ENCODE measurements at places on chromosomes 6 and 20.

GRCh38 chr6:56891754-56892153 is 63.2 kb upstream of the BEND6 start:
- DNase-seq, result peak; percentile 56

DNA sequence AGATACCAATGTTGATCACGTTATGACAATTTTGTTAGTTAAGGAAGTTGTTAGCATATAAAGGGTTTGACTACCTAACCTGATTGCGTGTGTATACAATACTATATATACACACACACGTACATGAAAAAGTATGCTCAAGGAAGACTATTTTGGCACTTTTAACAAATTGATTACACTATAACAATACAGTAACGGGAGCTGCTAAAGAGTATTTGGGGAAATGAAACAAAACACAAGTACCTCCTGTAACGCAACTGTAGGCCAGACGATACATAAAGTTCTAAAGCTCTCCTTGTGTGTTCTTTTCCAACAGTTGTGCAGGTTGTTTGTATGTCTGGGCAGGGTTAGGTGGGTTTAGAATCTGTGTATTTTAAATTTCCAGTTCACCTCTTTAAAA is 98.7 kb downstream of the PLEKHG1 start:
- DNase-seq, result no peak

DNA sequence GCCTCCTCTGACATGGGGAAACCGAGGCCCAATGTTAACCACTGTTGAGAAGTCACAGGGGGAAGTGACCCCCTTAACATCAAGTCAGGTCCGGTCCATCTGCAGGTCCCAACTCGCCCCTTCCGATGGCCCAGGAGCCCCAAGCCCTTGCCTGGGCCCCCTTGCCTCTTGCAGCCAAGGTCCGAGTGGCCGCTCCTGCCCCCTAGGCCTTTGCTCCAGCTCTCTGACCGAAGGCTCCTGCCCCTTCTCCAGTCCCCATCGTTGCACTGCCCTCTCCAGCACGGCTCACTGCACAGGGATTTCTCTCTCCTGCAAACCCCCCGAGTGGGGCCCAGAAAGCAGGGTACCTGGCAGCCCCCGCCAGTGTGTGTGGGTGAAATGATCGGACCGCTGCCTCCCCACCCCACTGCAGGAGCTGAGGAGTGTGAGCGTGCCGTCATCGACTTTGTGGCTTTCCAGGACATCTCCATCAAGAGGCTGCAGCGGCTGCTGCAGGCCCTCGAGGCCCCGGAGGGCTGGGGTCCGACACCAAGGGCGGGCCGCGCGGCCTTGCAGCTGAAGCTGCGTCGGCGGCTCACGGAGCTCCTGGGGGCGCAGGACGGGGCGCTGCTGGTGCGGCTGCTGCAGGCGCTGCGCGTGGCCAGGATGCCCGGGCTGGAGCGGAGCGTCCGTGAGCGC is 1.6 kb downstream of the TNFRSF6B start:
- DNase-seq, result no peak

DNA sequence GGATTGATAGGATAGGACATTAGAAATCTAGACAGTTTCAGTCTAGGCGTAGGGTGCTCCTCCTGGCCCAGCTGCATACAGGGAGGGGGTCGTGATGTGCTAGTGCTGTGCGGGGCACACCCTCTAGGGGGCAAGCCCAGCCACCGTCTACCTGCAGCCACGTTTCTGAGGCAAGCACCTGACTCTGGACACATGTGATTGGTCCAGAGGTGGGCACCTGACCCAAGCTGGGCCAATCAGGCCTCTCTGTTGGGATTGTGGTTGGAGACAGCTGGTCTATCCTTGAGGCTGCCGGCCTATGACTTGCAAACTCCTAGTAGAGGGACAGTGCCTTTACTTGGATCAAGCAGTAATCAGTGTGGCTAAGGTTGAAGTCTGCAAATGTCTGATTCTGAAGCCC is 317.1 kb downstream of the BMP7 start:
- no peak for DNase-seq

- no peak for DNase-seq
Observed at GRCh38 chr6:111993342-111993741, 60.6 kb upstream of the CCN6 start.
